ENCODE measurements at places on chromosomes 5 and 9.

- DNase-seq = no peak
These were observed 61.1 kb upstream of the ARAP3 start for GRCh38 chr5:141742866-141743851.

GRCh38 chr9:70260606-70261005 lies 1.8 kb downstream of the SMC5 start:
- no peak for DNase-seq

GRCh38 chr9:93601666-93602065 lies 25.3 kb downstream of the PHF2 start:
- no peak for DNase-seq

DNA sequence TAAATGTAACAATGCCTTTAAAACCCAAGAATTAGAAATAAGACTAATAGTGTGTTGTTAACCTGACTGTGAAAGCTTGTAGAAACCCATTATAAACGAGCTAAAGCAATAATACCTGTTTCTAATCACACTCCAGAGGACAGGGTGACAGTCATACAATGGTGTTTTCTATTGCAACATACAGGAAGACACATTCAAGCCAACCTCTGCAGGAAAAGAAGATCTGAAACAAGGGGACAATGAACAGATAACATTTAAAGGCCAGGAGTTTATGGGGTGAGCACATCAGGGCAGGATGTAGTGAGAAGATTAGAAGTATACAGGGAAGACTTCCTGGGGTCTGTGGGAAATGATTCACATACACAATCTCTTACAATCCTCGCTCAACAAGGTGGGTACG lies 13.8 kb downstream of the BARHL1 start:
- DNase-seq = no peak

GRCh38 chr5:17185773-17186172 lies 31.7 kb upstream of the BASP1 start:
- no peak for DNase-seq

DNA sequence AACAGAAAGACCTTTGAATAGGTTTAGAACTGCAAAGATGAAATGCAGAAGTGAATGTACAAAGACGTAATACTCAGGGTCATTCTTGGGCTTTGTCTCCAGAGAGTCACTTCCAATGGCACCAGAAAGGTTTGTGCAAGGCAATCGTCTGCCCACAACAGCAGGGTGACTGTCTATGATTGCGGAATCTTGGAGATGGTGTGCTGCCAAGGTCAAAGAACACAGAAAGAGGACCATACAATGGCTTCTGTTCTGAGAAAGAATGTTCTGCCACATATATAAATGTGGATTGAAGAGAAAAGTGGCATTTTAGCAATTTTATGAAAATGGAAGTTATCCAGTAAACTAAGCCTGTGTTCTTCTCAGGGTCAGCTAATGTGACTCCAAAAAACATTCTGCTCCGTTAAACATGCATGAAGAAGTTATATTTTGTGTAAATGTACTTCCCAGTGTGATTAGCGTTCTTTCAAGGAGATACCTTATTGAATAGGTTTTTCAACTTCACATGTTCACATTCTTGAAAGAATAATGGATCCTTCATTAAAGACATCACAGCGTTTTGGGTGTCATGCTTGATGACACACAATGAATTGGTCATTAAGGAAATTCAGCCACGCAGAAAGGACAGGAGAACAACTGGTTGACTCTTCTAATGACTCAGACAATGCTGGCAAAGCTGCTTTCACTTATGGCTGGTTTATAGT lies 73.4 kb upstream of the CDH6 start:
- no peak for DNase-seq

DNA sequence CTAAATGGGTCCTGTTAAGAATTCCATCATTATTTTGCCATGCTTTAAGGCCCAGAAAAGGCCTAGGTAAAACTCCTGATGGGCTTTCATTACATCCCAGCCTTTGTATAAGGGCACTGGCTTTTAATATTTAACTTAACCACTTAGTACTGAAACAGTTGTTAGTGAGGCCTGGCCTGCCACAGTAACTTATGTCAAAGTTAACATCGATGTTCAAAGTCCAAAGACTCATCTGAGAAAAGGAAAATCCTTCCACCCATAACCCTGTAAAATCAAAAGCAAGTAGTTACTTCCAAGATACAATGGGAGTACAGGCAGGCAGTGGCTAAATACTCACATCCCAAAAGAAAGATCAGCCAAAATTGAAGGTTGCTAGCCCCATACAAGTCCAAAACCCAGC lies 15.0 kb upstream of the UGT3A1 start:
- no peak for DNase-seq

DNA sequence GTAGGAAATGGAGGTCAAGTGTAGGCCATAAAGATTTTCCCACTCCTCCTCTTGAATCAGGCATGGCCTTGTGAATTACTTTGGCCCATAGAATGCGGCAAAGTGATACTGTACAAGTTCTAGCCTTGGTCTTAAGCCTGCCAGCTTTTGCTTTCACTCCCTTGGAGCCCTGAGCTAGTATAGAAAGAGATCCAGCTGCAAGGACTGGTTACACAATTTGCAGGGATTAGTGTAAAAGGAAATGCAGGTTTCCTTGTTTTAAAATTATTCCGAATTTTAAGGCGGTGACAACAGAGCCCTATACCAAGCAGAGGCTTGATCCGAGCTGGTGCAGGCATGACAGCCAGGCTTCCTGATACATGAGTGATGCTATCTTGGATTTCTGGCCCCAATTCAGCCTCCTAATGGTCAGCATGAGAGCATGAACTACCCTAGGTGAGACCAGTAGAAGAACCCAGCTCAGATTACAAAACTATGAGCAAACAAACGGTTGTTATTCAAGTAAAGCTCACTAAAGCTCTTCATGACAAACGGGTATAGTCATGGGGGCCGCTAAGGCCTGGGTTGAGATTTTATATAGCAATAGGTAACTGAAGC lies 257.9 kb downstream of the DOCK8 start:
- no peak for DNase-seq

- no peak for DNase-seq
These were observed 15.2 kb upstream of the OSMR start for GRCh38 chr5:38830521-38831051.

DNA sequence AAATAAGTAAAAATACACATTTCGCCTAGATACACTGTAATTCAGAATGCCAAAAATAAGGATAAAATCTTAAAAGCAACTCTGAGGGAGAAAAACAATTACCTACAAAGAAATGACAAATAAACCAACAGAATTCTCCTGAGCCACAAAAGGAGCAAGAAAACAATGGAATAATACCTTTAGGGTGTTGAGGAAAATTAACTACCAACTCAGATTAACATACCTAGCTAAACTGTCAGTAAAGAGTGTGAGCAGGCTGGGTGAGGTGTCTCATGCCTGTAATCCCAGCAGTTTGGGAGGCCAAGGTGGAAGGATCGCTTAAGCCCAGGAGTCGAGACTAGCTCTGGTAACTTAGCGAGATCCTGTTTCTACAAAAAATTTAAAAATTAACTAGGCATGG lies 81.5 kb downstream of the C9orf50 start:
- no peak for DNase-seq

GRCh38 chr5:61275841-61276240 lies 56.2 kb upstream of the ZSWIM6 start:
- DNase-seq = no peak

GRCh38 chr5:143454936-143455516 lies 51.5 kb upstream of the NR3C1 start:
- no peak for DNase-seq

DNA sequence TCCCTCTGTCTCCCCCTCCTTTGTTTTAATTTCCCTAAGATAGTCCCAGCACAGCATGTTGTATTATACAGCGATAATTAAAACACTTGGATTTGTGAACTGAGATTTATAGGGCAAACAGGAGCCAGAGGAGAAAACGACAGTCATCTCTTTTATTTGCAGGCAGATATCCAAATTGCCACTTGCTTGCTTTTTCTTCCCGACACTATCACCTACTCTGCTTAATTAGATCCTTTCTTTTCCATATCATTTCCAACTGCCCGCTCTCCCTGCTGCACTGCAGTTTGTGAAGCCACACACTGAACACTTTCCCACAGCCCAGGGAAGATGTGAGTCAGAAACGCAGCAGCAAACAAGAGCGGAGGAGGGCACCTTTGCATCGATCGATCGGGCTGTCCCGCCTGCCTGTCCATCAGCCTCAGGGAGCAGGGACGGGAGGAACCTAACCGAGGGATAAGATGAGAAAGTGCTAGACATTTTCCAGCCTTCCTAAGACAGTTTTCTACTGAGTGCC lies 35.8 kb upstream of the SPRY4 start:
- no peak for DNase-seq

- no peak for DNase-seq
These were observed 89.7 kb upstream of the CCDC152 start for GRCh38 chr5:42666869-42667268.

GRCh38 chr5:41815261-41815660 lies 55.0 kb downstream of the OXCT1 start:
- DNase-seq = no peak

DNA sequence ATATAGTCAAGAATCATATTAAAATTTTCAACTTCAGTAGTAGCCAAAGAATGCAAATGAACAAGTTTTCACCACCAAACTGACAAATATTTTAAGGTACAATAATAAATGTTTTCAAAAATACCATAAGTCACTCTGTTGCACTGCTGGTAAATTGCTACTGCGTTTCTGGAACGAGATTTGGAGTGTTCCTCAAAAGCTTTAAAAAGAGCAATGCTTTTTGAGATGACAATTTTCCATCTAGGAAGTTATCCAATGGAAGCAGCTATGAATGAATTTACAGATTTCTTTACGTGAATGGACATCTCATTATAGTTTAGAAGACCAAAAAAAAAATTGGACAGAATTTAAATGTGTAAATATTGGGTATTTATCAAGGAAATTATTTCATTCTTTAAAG lies 173.2 kb upstream of the OR13F1 start:
- DNase-seq = no peak

- DNase-seq = no peak
These were observed 57.0 kb upstream of the LMX1B start for GRCh38 chr9:126556560-126557250.

- no peak for DNase-seq
These were observed 130.4 kb upstream of the POC5 start for GRCh38 chr5:75847561-75848021.

DNA sequence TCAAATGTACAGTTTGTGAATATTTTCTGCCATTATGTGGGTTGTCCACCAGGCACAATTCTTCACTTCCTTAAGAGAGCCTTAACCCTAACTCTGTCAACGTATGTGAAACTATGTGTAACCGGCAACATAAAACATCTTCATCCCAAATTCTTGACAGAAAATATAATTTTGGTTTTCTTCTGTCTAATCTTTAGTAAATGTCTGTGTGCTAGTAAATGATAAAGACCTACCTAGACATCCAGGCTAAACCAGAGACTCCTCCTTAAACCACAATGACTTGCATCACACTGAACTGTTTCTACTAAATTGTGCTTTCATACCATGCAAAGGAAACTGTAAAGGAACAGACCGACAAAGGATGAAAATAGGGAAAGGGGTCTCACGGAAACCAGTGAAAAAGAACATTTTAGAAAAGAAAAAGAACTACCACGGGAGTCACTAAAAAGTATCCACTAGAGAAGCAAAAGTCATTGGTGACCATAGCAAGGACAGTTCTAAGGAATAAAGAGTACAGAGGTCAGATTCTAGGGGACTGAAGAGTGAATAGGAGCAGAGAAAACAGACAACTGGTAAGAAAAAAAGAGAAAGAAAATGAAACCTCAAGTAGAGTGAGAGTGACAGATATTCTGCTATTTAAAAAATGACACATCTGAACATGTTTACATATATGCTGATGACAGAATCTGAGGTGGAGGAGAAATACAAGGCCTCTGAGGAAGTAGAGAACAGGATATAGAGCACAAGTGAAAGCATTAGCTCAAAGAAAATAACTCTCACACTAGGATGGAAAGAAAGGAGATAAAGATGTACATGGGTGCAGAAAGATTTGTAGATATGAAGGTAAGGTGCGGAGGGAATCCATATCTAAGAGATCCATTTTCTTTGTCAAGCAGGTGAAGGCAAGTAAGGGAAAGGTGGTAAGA lies 49.4 kb downstream of the FNIP1 start:
- DNase-seq = no peak

GRCh38 chr5:39201160-39201780 lies 18.1 kb downstream of the FYB1 start:
- no peak for DNase-seq

DNA sequence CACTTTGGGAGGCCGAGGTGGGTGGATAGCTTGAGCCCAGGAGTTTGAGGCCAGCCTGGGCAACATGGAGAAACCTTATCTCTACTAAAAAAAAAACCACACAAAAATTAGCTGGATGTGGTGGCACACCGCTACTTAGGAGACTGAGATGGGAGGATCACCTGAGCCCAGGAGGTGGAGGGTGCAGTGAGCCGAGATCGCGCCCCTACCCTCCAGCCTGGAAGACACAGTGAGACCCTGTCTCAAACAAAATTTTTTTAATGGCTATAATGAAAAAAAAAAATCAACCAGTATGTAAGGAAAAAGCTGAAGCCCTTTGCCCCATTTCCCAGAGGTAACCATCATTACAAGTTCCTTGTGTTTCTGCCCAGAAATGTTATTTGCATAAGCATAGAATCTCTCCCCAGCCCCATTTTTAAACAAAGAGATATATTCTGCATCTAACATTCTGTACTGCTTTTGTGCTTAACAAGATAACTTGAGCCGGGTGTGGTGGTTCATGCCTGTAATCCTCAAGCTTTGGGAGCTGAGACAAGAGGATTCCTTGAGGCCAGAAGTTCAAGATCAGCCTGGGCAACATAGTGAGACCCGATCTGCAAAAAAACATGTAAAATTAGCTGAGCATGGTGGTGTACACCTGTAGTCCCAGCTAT lies 35.1 kb upstream of the KCNIP1 start:
- no peak for DNase-seq

DNA sequence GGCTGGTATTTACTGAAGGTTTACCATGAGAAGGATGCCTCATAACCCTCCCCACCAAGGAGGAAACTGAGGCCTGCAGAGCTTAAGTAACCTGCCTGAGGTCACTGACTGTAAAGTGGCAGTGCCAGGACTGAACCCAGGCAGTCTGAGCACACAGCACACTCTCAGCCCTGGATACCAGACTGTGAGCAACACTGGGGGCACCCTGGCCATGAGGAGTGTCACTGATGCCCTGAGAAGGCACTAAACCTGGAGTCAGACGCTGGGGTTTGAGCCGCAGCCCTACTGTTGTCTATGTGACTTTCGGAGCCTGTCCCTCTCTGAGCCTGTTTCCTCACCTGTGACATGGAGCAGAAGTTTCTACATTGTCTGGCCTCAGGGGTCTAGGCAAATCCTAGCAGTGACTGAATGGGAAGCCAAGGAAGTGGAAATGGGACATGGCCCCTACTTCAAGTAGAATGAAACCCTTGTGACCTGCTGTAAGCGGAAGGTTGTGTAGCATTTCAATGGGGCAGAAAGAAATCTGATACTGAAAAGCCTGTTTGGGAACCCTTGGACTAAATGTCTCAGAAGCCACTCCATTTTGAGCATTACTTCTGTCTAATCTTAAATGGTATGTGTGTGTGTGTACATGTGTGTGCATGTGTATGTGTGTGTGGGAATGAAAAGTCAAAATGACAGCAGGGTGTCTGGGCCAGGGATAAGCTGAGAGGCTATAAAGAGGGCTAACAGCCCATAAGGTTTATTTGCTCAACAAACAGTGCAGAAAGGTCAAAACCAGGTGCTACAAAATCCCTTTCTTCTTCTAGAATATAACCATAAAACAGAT lies 36.0 kb downstream of the B4GALT1 start:
- DNase-seq = no peak

Data from stimulated activated naive CD4-positive, alpha-beta T cell treated with Interleukin-2 at 50 U/mL for 16 hours (primary cell).